ENCODE measurements at places on chromosomes 11 and 22. TPM values are rescaled to one million over a fixed set of nuclear protein-coding genes. Genes with fewer than 3 reads are reported as not detected.

DNA sequence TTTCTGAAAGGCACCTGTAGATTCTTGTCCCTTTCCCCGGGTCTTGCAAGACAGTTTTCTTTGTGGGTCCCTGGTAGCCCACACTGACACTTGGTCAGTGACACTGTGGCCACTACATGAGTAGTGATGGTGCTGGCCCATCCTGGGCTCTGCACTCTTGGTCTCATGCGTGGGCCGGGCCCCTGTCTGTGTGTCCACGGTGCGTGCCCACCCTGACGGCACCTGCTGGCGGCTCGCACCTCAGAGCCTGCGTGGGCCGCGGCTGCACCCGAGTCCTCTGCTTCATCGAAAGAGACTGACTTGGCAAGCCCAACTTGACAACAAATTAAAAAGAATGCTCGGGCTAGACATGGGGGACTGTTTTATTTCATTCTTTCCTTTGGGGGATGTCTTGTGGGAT, 37.5 kb downstream of the ADAMTS15 start:
- DNase-seq = no peak

GRCh38 chr11:93100211-93100610, 97.6 kb downstream of the SLC36A4 start:
- no peak for DNase-seq

GRCh38 chr11:109061394-109061793, 360.6 kb upstream of the C11orf87 start:
- DNase-seq = no peak

- no peak for DNase-seq
Measured at GRCh38 chr11:93512949-93513667, 30.1 kb downstream of the SMCO4 start.

DNA sequence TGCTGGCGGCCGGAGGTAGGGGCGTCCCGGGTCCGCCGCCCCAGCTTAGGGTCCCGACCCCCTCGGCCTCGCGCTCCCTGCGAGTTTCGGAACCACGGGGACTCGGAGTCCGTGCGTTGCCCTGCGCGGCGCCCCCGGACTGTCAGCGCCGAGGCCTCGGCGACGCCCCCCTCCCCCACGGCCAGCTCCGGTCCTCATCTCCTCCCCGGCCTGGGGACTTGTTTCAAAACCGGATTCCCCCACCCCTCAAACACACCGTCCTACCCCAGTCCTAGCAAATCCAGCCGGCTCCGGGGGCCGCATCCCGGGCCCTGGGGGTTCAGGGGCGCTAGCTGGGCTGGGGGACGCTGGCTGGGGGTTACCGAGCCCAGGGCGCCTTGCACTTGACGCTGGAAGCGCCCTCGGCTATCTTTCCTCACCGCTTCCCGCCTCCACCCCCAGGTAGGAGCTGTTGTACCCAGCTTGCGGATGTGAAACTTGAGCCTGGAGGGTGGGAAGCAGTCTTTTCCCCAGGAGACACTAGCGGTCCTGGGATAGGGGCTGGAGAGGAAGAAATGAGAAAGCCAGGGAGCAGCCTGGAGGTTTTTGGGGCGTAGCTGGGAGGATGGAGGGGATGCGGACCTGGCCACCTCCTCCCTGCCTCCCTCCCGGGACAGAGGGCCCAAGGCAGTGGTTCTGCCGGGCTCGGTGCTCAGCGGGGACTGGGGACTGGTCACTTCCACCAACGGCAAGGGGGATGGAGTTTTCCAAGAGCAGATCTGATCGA, 550 bp downstream of the FBLN1 start:
- no peak for DNase-seq

GRCh38 chr22:37641561-37641949, 2.1 kb downstream of the SH3BP1 start:
- no peak for DNase-seq

Gene TRIM49D1
- not detected for total RNA-seq

Gene PDGFD
- total RNA-seq = 17.3 TPM

Gene ANKK1
- total RNA-seq = 0.10 TPM

DNA sequence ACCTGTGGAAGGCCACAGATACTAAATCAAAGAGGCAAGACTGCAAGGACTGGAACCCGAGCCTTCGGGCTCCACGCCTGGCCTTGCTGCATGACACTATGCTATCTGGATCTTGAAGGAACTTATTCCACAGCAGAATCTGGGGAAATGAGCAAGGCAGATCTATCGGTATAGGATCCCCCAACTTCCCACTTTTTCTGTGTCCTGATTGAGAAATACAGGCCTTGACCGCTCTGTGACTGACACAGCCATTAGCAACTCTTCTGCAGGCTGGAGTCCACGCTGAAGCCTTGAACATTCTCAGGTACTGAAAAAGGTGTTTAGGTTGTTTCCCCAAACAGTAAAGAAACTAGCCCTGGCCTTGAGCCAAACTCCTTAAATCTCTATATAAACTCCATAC, 241.2 kb upstream of the NARS2 start:
- no peak for DNase-seq

GRCh38 chr22:46035742-46036557, 59.0 kb upstream of the WNT7B start:
- DNase-seq = peak; percentile 100

GRCh38 chr11:28834877-28835276, 726.7 kb downstream of the METTL15 start:
- DNase-seq = no peak

GRCh38 chr22:46792061-46792796, 29.8 kb downstream of the TBC1D22A start:
- DNase-seq = no peak

- no peak for DNase-seq
Measured at GRCh38 chr11:75589933-75590332, 27.9 kb downstream of the SERPINH1 start.

Gene PTS
- 37.1 TPM for total RNA-seq

- no peak for DNase-seq
Measured at GRCh38 chr11:92830377-92831155, 138.9 kb upstream of the MTNR1B start.

GRCh38 chr11:92295175-92296137, 70.8 kb downstream of the FAT3 start:
- no peak for DNase-seq

DNA sequence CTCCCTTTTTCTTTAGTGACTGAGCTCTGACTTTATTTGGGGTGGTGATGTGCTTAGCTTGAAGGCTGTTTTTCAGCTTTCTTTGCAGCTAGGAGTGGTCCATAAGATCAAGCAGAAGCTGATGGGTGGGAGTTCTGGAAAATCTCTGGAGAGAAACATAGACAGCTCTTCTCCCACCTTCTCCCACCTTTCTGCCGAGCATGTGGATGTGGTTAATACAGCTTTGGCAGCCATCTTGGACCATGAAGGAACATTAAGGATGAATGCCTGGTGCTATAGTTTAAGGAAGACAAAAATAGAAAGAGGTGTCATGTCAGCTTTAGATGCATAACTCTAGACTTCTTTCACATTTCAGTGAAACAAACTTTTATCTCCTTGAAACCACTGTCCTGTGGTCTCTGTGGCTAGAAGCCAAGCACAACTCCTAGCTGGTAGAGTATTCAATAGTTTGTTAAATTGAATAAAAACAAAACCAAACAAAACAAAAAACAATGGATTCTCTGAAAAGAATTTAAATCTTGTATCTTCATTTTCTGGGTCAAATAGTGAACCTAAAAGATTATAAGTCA, 203.6 kb upstream of the SESN3 start:
- no peak for DNase-seq

DNA sequence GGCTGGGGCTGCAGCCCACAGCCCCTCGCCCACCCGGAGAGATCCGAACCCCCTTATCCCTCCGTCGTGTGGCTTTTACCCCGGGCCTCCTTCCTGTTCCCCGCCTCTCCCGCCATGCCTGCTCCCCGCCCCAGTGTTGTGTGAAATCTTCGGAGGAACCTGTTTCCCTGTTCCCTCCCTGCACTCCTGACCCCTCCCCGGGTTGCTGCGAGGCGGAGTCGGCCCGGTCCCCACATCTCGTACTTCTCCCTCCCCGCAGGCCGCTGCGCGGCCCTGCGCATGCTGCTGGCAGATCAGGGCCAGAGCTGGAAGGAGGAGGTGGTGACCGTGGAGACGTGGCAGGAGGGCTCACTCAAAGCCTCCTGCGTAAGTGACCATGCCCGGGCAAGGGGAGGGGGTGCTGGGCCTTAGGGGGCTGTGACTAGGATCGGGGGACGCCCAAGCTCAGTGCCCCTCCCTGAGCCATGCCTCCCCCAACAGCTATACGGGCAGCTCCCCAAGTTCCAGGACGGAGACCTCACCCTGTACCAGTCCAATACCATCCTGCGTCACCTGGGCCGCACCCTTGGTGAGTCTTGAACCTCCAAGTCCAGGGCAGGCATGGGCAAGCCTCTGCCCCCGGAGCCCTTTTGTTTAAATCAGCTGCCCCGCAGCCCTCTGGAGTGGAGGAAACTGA, 731 bp downstream of the GSTP1 start:
- peak; percentile 79 for DNase-seq

DNA sequence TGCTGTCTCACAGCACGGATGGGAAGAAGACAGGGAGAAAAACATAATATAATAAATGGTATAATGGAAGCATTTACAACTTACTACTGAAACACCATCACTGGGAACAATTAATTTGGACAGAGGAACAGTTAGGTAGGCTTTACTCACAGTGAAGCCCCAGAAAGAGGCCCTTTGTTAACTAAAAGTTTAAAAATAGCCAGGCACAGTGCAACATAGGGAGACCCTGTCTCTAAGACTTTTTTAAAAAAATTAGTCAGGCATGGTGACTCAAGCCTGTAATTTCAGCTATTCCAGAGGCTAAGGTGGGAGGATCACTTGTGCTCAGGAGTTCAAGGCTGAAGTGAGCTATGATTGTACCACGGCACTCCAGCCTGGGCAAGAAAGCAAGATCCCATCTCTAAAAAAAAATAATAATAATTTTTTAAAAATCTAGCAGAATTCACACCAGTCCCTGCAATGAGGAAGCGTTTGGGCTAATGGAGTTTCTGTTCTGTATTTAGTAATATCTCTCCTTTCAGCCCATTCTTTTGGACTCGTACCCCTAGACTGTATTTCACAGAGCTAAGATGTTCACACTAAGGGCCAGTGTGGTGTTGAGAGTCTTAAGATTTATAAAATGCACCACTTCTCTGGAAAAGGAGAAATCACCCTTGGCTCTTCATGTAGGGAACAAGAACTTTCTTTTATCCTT, 275.5 kb downstream of the SOX6 start:
- DNase-seq = no peak

GRCh38 chr11:57324154-57324885, 432 bp downstream of the TNKS1BP1 start:
- peak; percentile 59 for DNase-seq

DNA sequence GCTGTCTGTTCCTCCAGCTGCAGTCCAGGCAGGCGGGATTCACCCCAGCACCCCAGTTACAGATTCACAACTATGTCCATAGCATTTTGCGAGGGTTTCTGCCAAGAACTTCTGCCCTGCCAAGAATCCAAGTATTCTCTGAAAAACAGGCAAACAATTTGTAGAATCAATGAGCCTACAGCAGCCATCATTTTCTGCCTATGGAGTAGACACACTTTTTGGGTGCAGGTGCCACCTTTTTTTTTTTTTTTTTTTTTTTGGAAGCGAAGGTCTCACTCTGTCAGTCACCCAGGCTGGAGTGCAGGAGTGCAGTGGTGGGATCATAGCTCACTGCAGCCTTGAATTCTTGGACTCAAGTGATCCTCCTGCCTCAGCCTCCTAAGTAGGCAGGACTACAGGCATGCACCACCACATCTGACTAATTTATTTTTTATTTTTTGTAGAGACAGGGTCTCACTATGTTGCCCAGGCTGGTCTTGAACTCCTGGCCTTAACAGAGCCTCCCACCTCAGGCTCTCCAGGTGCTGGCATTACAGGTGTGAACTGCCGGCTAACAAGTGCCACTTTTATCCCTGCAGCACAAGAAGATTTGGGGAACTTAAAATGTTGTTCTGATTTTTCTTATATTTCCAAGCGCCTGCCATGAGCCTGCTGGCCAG, 195.1 kb downstream of the SNX19 start:
- DNase-seq = no peak

DNA sequence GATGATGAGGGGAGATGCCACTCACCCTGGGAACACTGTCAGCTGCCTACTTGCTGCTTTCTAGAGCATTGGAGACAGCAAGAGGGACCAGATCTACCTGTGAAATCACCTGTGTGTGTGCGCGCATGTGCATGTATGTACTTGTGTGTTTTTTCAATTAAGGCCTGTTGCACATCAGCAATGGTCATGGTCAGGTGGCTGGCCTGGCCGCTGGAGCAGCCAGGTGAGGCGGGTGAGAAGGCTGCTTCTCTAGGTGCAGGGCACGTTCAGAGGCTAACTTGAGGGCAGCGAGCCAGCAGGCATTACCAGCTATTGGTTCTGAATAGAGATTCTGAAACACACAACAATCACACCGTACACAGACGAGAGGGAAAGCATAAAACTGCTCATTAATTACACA, 65.1 kb downstream of the PARVG start:
- DNase-seq = no peak

DNA sequence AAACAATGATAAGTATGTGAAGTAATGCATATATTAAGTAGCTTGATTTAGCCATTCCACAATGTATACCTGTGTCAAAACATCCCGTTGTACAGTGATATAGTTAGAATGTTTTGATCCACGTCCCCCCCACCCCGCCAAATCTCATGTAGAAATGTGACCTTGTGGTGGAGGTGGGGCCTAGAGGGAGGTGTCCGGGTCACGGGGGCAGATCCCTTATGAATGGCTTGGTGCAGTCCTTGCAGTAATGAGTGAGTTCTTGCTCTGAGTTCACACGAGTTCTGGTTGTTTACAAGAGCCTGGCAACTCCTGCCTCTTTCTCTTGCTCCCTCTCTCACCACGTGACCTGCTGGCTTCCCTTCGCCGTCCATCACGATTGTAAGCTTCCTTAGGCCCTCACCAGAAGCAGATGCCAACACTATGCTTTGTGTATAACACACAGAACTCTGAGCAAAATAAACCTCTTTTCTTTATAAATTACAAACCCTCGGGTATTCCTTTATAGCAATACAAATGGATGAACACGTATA, 41.6 kb downstream of the FANCF start:
- DNase-seq = no peak

Gene APOL5
- total RNA-seq = not detected

DNA sequence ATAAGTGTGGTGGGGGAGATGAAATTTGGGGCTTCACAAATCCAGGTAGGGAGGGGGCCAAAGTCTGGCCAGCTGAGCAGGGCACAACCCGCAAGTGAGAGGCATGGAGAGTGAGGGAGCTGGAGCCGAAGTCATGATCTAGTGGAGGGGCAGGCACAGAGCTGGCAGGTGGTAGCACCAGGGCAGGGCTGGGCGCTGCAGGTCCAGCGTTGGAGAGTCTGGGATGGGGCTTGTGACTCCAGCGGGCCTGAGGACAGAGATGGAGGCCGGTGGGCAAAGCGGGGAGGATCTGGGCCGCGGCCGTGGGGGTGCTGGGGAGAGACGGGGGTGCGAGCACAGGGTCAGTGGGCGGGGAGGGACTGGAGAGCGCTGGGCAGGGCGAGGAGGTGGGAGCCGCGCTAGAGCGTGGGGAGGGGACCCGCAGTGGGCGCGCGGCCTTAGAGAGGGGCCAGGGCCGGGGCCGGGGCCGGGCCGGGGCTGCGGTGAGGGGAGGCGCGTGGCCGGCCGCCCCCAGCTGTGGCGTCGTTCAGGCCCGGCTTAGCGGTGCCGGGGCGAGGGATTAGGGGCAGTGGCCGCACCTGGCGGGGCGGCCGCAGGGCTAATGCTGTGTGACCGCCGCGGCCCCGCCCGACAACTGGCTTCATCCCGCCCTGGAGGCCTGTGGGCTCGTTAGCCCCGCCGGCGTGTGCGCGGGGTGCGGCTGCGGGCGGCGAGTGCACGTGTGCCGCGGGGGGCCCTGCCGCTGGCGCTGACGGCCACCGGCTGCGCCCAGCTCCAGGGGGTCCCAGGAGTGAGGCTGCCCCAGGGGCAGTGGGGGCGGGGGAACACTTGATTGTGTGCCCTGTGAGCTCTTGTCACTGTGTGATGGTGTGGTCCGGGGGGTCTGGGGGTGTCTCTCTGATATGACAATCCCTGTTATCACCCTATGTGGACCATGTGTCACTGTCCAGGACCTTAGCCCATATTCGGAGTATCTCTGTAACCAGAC, 23.6 kb upstream of the MYOD1 start:
- no peak for DNase-seq
